Peyer's patch (tissue), 4 donors: ENCODE measurements at places on chromosomes 5 and 9. TPM values are rescaled to one million over a fixed set of nuclear protein-coding genes. Genes with fewer than 3 reads are reported as not detected.

DNA sequence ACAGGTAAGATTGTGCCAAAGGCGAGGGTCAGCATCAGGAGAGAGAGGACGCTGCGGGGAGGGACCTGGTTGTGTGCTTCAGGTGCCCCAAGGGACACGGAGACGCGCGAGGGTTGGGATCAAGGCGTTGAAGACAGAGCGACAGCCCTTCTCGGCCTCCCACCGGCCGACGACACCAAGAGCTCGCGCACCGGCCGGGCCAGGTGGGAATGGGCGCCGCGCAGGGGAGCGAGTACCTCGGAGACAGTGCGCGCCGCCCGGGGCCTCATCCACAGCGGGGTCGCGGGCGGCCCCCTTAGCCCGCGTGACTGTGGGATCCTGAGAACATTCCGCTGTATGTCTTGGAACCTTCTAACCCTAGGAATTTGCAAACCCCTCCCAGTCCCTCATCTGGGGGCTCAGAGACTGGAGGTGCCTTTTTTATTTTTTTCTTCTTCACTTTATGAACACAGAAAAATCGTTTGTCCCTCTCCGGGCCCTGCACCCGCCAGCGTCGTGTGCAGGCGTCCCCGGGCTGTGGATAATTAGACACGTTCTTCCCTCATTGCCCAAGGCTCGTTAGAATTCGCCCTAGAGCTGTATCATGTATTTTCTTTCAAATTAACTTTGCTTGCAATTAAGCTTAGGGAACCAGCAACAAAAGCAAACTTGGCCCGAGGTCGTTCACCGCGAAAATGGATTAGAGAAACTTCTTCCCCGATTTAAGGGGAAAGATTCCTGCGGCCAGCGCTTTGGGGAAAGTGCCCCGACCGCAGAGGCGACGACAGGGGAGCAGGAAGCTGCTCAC is 4.8 kb downstream of the FOXE1 start:
- DNase-seq: no peak

Gene SKP1
- 89.4 TPM for total RNA-seq

- no peak for DNase-seq
Observed at GRCh38 chr5:155783791-155784190, 543.2 kb upstream of the SGCD start.

Gene DIMT1
- 2.1 TPM for total RNA-seq

DNA sequence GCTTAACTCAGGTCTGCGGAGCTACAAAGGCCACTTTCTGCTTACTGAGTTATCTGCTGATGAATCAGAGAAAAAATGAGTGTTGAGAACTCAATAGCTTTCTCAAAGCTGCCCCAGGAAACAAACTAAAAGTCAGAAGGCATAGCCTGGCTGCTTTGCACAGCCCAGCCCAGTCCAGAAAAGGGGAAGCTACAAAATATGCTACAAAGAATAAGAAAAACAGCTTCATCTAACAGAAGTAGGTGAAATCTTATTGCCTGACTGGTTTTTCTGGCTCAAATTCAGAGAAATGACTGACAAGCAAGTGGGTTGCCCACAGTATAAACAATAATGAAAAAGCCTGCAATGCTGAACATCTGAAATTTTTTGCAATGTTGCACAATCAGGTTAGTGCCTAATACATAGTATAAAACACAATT is 156.2 kb downstream of the PPP2R2B start:
- DNase-seq: no peak

GRCh38 chr5:141611289-141611688 is 7.5 kb downstream of the DIAPH1 start:
- no peak for DNase-seq

GRCh38 chr5:77379558-77380061 is 112.5 kb downstream of the WDR41 start:
- no peak for DNase-seq

DNA sequence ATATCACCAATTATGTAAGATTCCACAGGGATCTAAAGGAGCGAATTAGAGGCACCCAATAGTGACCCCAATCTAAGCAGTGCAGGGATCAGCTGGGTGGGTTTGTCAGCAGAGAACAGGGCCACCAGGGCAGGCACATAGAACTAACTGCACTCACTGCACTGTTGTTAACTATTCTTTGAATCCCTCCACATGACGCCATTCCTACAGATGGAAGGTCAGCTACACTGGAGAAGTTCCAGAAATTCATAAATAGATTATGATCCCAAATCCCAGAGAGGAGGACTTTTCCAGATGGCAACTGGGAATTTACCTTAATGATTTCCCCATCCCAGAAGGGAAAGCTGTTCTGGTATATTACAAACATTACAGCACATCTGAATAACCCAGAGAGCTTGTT is 84.2 kb downstream of the THBS4 start:
- DNase-seq: no peak

Gene CCNI2
- total RNA-seq: 15.9 TPM

GRCh38 chr9:15606643-15607472 is 54.0 kb downstream of the CCDC171 start:
- no peak for DNase-seq

Gene ALDOB
- 10,768 TPM for total RNA-seq

DNA sequence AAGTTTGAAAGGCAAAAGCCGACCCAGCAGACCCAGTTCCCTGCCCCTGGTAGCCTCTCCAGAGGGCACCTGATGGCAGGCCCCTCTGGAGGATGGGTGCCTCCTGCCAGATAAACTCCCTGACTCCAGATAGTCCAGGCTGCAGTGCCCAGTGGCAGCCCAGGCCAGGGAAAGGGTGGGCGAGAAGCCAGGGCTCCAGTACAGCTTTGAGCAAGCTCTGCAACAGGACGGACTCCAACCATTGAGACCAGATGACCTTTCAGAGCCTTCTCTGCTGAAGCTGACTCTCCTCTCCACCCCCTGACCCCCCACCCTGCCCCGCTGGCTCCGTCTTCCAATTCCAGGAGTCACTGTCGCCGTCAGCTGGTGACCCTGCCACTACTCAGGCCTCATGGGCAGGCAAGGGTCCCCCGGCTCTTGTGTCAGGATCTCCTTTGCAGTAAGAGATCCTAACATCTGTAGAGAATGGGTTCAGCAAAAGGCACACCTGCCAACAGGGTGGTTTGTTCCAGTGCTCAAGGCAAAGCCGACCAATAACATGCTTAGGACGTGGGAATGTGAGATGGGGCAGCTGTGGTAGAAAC is 15.5 kb upstream of the FCN1 start:
- no peak for DNase-seq

GRCh38 chr9:69900406-69900805 is 79.8 kb downstream of the CFAP95 start:
- no peak for DNase-seq

Gene UGT3A1
- not detected for total RNA-seq

- DNase-seq: no peak
Observed at GRCh38 chr5:154039458-154039829, 677 bp downstream of the MFAP3 start.
